Dorsolateral prefrontal cortex (tissue), 122 donors: ENCODE measurements at places on chromosomes 1 and 21.

DNA sequence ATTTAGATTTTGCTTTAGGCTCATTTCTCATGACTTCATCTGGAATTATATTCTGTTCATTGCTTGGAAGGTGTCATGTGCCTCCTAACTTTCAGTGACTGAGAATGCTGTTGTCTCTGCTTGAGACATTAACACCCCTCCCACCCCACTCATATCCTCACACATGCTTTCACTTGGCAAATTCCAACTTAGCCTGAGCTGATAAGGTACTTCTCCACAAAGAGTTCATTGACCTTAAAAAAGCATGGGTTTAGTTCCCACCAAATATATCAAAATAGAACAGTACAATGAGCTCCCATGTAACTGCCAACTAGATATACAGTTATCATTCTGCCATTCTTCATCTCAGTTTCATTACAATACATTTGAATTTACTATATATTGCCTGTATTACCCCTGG lies 576.5 kb upstream of the ADGRL2 start:
- no peak for DNase-seq

DNA sequence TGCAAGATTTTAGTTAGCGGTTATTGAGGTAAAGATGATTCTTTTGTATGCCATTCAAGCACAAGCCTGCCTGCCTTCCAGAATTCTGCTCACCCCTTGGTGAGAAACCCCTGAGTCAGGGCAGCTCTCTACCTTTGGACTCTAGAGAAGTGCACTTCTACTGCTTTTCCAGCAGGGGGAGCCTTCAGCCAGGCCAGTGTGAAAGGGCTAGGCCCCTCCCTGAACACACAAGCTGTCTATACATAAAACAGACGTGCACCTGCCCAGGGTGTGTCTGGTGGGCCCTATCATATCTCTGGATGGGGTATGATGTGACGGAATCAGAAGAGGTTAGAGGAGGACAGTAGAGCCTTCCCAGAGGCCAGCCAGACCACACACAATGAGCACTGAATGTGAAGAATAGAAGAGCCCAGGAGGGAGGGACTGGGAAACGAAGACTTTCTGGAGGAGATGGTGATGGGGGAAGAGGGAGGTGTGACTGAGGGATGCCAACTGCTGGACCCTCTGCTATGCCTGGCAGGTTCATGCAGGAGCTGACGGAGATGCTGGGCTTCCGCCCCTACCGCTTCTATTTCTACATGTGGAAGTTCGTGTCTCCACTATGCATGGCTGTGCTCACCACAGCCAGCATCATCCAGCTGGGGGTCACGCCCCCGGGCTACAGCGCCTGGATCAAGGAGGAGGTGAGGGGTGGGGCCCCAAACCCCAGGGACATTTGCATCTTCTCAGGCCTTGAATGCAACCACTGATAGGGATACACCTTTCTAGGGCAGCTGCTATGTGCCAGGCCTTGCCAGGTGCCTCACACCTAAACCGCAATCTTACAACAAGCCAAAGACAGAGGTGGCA lies 13.0 kb upstream of the KCNC4 start:
- DNase-seq = no peak

GRCh38 chr1:37725851-37726613 lies 33.7 kb downstream of the CDCA8 start:
- peak; percentile 60 for DNase-seq

- no peak for DNase-seq
These were observed 17.8 kb upstream of the SLAMF1 start for GRCh38 chr1:160664573-160665051.

DNA sequence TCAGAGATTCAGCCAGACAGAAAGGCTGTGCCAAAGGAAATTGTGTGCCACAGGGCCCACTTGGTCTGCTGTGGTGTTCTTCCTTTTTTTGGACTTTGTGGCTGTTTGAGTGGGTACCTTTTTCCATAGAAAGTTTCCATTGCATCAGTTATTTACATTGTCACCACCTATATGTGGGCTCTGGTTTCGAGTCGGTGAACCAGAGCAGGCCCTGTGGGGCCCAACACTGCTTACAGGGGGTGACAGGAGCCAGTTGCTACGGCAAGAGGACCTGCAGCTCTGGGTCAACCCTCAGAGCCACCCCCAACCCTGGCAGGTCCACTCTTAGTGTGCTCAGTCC lies 157.0 kb upstream of the EDN2 start:
- no peak for DNase-seq

GRCh38 chr1:209999005-209999404 lies 61.0 kb downstream of the SYT14 start:
- DNase-seq = no peak

DNA sequence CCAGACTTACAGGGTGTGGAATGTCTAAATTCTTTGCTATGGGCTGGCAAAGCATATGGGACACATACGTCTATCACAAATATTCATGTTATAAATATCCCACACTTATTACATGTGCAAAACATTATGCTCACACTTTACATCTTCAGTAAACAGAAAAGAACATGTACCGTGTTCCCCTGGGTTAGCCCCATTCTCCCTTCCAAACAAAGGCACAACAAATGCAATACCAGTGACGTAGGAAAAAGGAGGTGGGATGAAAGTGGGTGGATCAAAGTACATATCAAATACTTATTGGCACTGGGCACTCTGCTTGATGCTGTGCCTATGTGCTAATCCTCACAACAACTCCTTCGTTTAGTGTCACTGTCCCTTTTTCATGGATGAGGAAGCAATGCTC lies 170.8 kb downstream of the ZSCAN20 start:
- DNase-seq = no peak

GRCh38 chr21:43767498-43767983 lies 8.6 kb downstream of the CSTB start:
- no peak for DNase-seq

GRCh38 chr1:47471163-47471562 lies 33.3 kb downstream of the FOXD2 start:
- no peak for DNase-seq

GRCh38 chr1:153990468-153991150 lies at the start of gene RPS27:
Gene RPS27, plus strand, starts transcription at chr1:153990762. Its CDS starts 35 bp downstream, at chr1:153990797.
- DNase-seq = peak; percentile 88

- no peak for DNase-seq
These were observed 179.4 kb upstream of the SGIP1 start for GRCh38 chr1:66354311-66355201.

GRCh38 chr1:233901495-233901894 lies 3.0 kb upstream of the SLC35F3 start:
- no peak for DNase-seq

DNA sequence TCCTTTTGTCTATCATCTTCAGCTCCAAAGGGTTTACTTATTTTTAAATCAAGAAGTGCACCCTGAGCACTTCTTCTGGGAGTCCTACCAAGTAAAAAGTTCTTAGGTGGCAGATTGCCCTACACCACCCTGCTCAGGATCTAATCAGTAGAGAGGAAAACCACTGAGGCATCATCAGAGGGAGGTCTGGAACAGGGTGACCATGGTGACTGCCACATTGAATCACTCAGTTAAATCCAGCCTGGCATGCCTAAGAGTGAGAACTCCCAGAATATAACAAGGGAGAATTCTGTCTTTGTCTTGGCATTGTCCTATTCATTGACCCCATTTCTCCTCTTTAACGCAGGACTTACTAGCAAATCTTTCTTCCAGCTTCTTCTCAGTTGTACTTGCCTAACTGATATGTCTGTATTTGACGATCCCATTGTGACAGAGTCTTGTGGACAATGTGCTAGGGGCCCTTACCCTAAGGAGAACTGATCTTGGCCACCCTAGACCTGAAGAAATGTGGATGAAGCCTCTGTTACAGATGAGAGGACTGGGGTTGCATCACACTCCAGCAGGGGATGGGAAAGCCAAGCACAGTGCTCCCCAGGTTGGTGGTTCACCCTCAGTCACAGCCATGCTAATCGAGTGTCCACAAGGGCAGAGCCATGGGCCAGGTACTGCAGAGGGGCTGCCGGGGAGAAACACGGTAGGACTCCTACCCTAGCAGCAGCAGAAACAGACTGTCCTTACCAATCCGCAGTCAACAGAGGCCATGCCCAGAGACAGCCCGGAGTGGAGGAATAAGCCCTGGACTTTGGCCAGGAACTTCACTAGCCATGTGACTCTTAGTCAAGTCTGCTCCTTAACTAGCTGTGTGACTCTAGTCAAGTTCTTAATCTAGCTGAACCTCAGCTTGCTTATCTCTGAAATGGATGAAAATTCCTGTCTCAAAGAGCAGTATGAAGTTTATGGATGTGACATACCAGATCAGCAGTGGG lies 15.4 kb downstream of the PKP1 start:
- DNase-seq = no peak

GRCh38 chr1:7491109-7491817 lies 279.8 kb upstream of the VAMP3 start:
- no peak for DNase-seq

- DNase-seq = no peak
These were observed 43.0 kb downstream of the TRIM11 start for GRCh38 chr1:228363686-228364067.

- no peak for DNase-seq
These were observed 6.7 kb downstream of the KHDRBS1 start for GRCh38 chr1:32020339-32020738.

DNA sequence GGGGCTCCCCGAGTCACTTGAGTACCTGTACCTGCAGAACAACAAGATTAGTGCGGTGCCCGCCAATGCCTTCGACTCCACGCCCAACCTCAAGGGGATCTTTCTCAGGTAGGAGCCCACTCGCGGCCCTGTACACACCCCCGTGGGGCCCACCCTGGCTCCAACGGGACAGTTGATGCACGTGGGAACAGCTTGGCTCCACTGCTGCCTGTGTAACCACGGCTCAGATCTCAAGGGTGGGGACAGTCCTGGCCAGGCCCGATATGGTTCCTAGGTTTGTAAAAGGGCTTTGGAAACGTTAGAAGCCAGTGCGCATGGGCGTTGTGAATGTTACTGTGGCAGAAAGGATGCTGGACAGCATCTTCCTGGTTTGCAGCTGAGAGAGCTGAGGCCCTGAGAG lies 18.8 kb downstream of the PODN start:
- no peak for DNase-seq

GRCh38 chr21:19785941-19786340 lies 1212.3 kb upstream of the NCAM2 start:
- DNase-seq = no peak

DNA sequence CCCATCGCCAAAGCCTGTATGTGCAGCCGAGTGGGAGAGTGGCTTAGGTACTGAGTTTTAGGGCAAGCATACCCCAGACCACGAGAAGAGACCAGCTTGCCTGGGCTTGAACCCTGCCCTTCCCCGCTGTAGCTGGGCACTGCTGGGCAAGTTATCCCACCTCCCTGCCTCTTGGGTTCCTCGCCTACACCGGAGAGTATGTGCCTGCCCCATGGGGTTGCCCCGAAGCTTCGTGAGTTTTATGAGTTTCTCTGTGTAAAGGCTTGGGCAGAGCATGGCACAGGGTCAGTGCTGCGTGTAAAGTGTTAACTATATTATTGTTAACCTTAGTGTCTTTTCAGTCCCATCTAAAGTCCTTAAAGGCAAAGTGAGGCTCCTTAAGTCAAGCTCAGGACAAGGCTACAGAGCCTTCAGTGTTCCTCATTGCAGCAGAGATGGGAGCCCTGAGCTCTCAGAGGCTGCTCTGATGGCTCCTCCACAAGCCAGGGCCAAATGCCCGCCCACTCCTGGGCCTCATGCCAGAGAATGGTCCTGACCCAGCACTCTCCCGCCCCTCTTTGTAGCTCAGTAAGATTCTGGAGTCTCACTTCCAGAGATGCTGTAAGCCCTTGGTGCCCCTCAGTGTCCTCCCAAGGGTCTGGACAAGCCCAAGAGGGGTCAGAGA lies 37.0 kb upstream of the KCNA10 start:
- DNase-seq = peak; percentile 83

- DNase-seq = no peak
These were observed 173.7 kb upstream of the FGGY start for GRCh38 chr1:59123081-59123681.

- no peak for DNase-seq
These were observed 13.6 kb downstream of the TUFT1 start for GRCh38 chr1:151553659-151554058.

- DNase-seq = no peak
These were observed 3.9 kb upstream of the ZNF678 start for GRCh38 chr1:227559499-227559898.

GRCh38 chr1:152448496-152448895 lies 34.4 kb upstream of the CRNN start:
- DNase-seq = no peak

GRCh38 chr21:35479065-35479448 lies 430.0 kb upstream of the RUNX1 start:
- DNase-seq = no peak

GRCh38 chr1:7705048-7705907 lies 65.8 kb upstream of the VAMP3 start:
- peak; percentile 51 for DNase-seq

- no peak for DNase-seq
These were observed 142.3 kb upstream of the SAMSN1 start for GRCh38 chr21:14688412-14688811.

DNA sequence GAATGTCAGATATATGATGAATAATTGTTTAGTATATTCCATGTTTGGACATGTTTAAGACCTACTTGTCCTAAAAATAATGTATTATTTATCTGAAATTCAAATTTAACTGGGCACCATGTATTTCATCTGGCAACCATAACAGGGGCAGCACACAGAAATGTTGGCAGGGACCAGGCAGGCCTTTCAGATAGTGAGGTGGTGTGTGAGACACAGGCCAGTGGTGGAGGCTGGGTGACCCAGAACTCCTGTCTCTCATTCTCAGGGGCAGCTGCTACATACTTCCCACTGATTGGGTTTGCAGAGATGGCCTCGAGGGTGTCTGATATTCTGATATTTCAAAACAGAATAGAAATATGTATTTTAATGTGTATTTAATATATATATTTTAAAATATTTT lies 1.3 kb upstream of the FASLG start:
- no peak for DNase-seq

GRCh38 chr21:26499495-26499894 lies 73.6 kb downstream of the CYYR1 start:
- DNase-seq = no peak

- no peak for DNase-seq
These were observed 15.8 kb upstream of the TTC22 start for GRCh38 chr1:54816951-54817350.

GRCh38 chr1:235417086-235417697 lies 50.0 kb downstream of the TBCE start:
- no peak for DNase-seq

DNA sequence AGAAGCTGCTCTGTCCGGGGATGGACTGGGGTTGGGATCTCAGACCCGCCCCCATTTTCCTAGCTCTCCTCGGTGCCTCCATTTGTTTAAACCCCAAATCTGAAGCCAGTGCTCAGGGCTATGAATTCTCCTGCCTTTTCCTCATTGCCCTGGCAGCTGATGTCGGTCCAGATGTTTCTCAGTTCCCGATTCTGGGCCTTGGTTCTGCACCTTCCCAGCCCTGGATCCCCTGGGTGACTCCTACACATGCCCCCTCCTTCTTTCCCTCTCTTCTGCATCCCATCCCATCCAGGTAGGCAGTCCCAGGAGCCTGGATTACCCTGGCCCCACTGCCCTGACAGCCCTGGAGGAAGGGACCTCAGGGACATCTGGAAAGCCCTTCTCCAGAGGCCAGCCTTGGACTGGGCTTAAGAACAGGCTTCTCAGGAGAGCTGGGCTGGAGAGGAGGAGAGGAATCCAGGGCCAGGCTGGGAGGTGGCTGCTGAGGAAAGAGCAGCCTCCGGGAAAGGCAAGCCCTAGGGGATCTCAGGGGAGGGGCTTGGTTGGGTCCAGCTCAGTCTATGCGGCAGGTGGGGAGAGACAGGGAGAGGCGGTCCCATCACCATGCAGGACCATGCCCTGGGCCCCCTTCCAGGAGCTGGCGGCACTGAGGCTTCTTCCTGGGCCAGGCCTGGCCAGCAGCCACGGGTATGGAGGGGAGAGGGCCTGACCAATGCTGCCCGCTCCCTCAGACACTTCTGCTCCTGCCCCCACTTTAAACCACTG lies 6.8 kb upstream of the EPS8L3 start:
- peak; percentile 48 for DNase-seq

GRCh38 chr1:47031059-47031458 lies 7.6 kb downstream of the CYP4X1 start:
- DNase-seq = no peak
